Astrocyte (in vitro differentiated cells and primary cell): ENCODE measurements at places on chromosomes 7 and 10. TPM values are rescaled to one million over a fixed set of nuclear protein-coding genes. Genes with fewer than 3 reads are reported as not detected.

THNSL1 gene
- total RNA-seq: 2.7 and 3.1 TPM in 2 replicates

OPN4 gene
- not detected in 2 replicates for total RNA-seq

GIMAP5 gene
- 0.14 TPM in 1 of 2 replicates, not detected in the other for total RNA-seq

TUBAL3 gene
- total RNA-seq: not detected in 2 replicates

VAX1 gene
- total RNA-seq: 0.34 and 0.62 TPM in 2 replicates

PTPRZ1 gene
- 0.87 and 1.6 TPM in 2 replicates for total RNA-seq

CUBN gene
- total RNA-seq: 2.7 and 3.5 TPM in 2 replicates

LEP gene
- total RNA-seq: not detected in 2 replicates

RSU1 gene
- total RNA-seq: 138 and 142 TPM in 2 replicates

- H3K27ac ChIP-seq: no peak overlapping the region
- H3K36me3 ChIP-seq: peaks cover 3% of the 10 kb centered on the region
- peaks cover 2% of the 10 kb centered on the region for H3K27me3 ChIP-seq
- peak; percentile 72 for DNase-seq
- H3K4me1 ChIP-seq: peaks cover 10% of the 10 kb centered on the region
- H3K4me3 ChIP-seq: no peak overlapping the region
Observed at GRCh38 chr7:94001396-94001795, 2.8 kb downstream of the BET1 start.

- H3K36me3 ChIP-seq: no peaks in the 10 kb centered on the region
- peaks cover 23% of the 10 kb centered on the region for H3K4me1 ChIP-seq
- no peaks in the 10 kb centered on the region for H3K27me3 ChIP-seq
- no peak for DNase-seq
- no peak overlapping the region for H3K4me3 ChIP-seq
- no peak overlapping the region for H3K27ac ChIP-seq
Observed at GRCh38 chr10:130025811-130026485, 61.9 kb upstream of the EBF3 start.

GRCh38 chr10:102133373-102134195 lies 744 bp downstream of the PPRC1 start:
- peaks cover 12% of the 10 kb centered on the region for H3K36me3 ChIP-seq
- peak overlapping the region; percentile 89 for H3K27ac ChIP-seq
- peaks cover 22% of the 10 kb centered on the region for H3K4me1 ChIP-seq

DNA sequence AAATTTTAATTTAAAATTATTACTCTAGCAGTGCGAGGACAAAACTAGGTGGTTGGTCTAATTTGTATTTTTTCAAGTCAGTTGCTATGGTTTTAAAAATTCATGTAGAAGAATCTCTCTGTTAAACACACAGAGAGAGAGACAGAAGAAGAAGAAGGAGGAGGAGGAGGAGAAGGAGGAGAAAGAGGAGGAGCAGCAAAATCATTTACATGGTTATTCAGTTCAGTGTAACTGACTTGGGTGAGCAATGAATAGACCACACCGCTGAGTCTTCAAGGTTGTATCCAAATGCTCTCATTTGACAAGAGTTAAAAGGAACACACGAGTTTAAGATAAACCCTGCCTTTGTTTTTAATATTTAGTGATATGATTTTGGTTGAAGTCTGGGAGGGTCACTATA lies 131.1 kb downstream of the PDE1C start:
- H3K4me3 ChIP-seq: no peak overlapping the region
- peaks cover 22% of the 10 kb centered on the region for H3K4me1 ChIP-seq
- H3K36me3 ChIP-seq: no peaks in the 10 kb centered on the region
- peak overlapping the region; percentile 33 for H3K27ac ChIP-seq
- H3K27me3 ChIP-seq: no peaks in the 10 kb centered on the region

- no peak overlapping the region for H3K4me3 ChIP-seq
- no peak for DNase-seq
- no peaks in the 10 kb centered on the region for H3K36me3 ChIP-seq
- no peaks in the 10 kb centered on the region for H3K27me3 ChIP-seq
- H3K27ac ChIP-seq: no peak overlapping the region
- H3K4me1 ChIP-seq: no peaks in the 10 kb centered on the region
Observed at GRCh38 chr7:114148779-114149178, 230.0 kb upstream of the PPP1R3A start.

DNA sequence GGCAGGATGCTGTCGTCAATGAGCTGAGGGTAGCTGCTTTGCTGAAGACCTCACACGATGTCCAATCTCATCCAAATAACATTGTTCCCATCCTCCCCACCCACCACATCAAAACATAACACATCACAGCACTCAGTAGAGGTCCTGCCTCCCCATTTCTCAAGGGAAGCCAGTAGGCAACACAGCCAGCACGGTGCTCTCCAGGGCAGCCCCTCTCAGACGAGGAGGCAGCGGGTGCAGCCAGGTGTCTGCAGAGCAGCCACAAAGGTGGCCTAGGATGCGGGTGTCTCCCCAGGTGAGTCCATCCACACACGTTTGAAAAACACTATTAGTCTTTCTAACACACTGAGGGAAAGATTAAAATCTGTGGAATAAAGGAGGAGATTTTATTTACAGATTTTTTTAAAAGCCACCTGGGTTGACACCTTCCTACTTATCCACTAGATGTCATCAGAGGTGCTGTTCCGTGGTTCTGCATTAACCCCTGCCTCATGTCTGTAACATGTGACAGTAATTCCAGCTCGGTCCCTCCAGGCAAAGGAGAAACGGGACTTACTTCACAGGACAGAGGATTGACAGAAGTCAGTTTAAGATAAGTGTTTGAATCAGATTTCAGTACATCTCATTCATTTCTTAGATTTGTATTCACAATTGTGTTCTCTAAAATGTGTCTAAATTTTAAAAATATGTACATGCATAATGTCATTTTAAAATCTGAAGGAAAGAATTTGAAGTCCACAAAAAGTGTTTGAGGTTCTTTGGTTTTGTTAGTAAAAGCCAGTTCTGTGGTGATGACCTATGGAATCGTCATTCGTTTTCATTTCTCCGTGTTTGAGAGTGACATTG lies 68.0 kb downstream of the LANCL2 start:
- DNase-seq: no peak
- H3K27ac ChIP-seq: no peak overlapping the region
- H3K4me1 ChIP-seq: no peaks in the 10 kb centered on the region
